Calu3 (cell line): ENCODE measurements at places on chromosomes 5 and 9.
A peak's percentile ranks its signal among the peaks of the same experiment; 100 is the strongest.

DNA sequence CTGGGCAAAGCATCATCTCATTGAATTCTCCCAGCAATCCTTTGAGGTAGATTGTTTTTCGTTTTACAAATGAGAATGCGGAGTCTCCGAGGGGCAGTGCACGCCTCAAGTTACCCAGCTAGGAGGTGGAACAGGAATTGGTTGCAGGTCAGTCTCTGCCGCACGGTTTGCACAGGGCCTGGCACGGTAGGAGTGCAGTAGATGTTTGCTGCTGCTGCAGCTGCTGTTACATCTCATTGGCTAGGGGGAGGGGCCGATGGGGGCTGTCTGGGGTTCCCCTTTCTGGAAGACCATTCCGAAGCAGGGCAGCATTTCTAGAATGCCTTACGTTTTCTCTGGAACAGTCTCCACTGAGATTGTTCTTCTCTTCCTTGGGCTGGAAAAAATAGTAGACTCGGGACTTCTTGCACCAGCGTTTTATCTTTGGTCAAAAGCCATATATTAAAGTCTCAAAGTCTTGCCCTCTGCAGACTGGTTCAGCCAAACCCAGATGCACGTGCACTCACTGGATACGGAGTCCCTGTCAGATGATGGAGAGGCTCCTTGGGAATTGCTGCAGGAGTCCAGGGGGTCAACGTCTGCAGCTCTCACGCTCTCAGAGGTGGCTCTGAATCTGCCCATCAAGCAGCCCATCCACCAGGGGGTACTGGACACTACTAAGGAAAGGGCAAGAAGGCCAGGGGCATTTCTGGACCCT is 1.2 kb downstream of the USP20 start:
- no peak for DNase-seq

DNA sequence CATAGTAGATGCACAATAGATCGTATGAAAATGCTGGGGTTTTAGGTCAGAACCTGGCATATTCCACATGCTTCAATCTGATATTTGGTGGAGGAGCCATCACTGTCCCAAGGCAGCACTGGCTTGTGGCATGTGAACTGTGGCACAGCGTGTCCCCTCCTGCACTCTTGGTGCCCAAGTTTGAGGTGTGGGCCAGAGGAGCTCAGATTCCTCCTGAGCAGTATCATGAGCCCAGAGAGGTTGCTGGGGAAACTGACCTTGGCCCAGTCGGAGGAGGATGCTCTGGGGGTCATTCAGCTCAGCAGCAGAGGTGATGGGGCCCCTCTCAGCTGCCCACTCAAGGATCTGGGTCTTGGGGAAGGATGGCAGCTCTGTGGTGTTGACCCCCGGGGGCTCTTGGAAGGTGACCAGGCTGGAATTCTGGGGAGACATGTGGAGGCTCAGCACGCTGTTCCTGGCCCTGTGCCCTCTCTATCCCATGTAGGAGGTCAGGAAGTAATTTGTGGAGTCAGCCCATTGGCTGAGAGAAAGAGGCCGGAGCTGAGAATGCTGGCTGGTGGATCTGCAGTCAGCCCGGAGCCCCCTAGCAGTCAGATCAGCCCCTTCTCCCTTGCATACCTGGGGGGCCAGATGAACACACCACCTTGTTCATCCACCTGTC is 23.7 kb downstream of the FPGS start:
- no peak for DNase-seq

DNA sequence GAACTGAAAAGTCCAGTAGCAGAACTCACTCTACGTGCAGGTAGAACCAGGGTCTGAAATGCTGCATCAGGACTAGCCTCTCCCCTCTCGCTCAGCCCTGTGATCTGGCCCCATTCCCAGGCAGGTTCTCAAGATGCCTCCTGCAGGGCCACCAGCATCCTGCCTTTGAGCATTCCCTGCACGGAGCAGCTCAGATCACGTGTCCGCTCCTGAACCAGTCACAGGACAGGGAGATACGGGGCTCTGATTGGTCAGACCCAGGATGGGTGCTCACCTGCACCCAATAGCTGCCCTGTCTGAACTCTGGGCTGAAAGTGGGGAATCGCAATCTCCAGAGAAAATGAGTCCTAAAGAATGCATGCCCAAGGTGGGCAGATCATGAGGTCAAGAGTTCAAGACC is 50.8 kb downstream of the NEURL1B start:
- DNase-seq = no peak

- no peak for DNase-seq
Measured at GRCh38 chr5:127492854-127493738, 24.3 kb upstream of the PRRC1 start.

DNA sequence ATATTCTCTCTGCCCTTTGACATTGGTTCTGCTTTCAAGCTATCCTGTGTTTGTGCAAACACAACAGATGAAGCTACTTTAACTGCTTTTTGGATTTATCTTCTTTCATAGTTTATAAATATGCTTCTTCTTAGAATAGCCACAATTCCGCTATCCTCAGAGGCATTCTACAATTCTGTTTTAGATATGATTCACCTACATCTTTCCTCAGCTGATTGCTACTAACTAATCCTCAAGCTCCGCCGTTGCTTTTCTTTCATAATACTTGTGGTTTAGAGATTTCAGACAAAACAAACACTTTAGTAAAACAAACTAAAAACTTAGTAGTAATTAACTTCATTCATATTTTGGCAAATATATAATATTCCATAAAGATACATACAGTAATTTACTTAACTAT is 52.5 kb downstream of the ECPAS start:
- DNase-seq = no peak

- no peak for DNase-seq
Measured at GRCh38 chr5:67170767-67171166, 25.8 kb downstream of the CD180 start.

DNA sequence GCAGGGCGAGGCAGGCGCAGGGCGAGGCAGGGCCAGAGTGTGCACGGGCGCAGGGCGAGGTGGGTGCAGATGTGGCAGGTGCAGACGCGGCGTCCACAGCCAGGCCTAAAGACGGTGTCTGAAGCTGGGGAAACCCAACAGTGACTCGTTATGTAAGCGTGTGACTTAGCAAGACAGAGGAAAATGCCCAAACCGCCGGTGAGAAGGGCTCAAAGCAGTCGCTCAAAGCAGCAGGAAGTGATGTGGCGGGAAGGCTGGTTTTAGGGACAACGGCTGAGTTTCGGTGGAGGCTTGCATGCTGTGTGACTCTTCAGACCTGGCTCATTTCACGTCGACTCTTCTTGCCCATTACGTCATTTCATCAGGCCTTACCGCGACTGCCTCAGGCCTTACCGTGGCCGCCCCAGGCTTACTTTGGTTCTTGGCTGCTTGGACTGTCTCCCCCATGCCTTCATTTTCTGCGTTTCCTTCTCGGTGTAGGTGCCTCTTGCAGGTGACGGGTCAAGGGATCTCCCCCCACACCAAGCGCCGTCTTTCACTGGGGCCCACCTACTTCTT is 50.5 kb upstream of the EXOC3 start:
- DNase-seq = no peak

- no peak for DNase-seq
Measured at GRCh38 chr5:59102437-59102836, 519.6 kb downstream of the RAB3C start.

DNA sequence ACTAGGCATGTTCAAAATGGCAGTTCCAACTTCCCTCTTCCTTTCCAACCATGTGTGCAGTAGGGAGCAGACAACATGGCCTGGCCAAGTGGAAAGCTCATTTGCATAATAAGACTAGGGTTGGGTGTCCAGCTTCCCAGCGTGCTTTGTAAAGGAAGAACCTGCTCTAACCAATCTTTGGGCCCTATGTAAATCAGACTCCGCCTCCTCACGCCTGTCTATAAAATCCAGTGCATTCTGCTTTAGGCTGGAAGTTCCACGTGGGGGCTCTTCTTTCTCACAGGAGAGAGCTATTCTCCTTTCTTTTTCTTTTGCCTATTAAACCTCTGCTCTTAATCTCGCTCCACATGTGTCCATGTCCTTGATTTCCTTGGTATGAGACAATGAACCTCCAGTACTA is 83.4 kb downstream of the GCNT1 start:
- no peak for DNase-seq

DNA sequence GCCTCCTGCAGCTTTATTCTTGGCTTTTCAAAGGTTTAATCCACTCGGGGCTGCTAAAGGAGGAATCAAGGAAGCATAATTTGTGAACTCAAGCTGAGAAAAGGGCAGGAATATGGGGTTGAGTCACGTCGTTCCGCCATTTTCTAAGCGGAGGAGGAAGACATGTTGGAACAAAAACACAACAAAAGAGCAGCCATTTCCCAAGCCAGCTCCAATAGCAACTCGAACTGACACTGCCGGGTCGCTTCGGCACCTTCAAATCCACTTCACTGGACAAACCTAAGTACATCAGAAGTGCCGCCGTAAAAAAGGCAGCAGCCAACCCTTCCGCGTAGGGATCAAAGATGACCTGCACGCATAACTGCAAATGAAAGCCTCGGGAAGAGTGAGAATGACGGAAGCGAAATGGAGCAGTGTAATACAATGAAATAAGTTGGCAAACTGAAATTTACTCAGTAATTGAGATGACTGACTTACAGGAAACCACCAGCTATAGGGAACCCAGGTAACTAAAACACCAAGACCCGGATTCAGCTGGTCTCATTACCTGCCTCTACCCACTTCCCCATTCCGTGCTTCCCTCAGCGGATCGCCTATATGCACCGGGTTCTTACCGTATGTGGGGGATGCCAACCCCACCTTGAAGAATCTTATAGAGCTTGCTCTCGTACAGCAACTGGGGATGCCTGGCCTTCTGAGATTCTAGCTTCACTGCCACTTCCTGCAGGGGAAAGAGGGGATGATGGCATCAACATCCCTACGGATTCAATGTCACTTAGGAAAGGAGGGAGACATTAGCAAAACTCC is 1.6 kb downstream of the CSNK1A1 start:
- peak; percentile 34 for DNase-seq

DNA sequence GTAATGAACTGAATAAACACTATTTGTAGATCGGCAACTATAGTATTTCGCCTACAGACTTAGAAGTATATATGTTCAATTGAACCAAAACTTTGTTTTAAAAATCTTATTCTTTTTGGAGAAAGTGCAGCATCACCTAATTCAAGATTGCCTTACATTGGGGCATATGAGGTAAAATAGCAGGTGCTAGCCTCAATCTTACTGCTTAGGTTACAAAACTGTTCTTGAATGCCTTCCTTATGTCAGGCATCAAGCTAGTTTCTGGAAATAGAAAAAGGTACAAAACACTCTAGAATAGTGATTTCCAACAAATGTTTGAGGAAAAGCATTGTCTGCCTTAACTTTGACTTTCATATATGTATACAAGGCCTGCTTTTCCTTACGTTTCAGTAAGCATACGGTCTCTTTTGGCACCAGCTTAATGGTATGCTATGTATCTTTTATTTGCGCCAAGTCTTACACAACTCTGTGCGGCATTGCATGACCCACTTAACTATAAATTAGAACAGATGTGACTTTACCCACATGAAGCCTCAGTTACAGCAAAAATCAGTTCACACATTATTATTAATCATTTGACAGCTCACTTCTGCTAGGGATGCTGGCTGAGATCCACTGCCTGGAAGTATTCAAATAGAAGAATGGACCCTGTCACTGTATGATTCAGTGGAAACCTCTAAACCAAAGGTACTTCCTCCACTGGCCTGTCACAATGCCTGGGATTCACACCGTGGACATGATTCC is 174.1 kb downstream of the PRELID2 start:
- DNase-seq = no peak

DNA sequence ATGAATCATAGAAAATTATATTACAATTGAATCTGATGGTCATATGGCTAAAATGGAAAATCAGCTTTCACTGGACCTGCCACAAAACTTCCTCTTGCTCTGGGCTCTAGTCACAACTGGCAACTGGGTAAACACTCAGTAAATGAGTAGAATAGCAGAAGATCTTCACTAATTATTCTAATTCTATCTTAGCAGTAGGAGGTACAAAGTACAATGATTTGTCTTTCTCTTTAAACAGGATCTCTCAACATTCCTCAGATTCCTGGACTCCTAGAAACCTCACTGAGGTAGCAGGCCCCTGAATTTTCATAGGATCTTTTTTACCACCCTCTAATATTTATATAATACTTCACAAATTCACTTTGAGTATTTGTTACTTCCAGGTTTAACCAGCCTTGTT is 239.9 kb upstream of the SMARCA2 start:
- no peak for DNase-seq

DNA sequence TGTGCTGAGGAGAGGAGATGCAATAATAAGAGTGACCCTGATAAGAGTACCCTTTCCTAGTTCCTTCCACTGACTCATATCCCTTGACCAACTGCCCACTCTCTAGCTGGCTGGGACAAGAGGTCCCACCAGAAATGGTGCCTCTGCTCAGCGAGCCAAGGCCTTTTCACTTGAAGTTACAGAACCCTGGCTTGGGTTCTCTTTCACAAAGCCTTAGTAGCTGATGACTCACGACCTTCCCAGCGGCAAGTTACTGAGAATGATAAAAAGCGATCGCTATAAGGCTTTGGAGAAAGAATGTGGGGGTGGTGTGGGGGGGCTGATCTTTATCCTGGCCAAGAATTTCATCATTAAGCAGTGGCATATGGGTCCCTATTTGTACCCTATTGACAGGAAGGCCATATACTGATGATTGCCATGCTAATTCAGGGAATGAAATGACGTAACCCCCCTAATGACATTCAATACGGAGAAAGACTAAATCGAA is 90.3 kb downstream of the FBXO38 start:
- no peak for DNase-seq

DNA sequence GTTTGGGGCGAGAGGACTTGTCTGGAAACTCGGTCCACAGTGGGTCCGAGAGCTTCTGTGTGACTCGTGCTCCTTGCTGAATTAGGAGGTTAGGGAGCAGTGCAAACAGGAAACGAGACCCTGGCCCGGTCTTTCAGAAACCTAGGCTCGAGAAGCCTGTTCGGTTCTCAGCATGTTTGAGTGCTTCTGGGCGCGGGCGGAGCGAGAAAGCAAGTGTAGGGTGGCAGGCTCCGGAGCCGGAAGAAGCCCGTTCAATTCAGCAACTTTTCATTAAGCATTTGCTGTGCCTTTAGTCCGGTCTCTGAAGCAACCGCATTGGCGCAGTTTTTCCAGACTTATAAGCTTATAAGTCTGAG is 547 bp downstream of the CLTA start:
- no peak for DNase-seq
